ENCODE measurements at places on chromosomes 7 and 10.
A peak's percentile ranks its signal among the peaks of the same experiment; 100 is the strongest.

- no peak for DNase-seq
Observed at GRCh38 chr10:630581-631073, 58.8 kb downstream of the DIP2C start.

GRCh38 chr7:71507680-71508602 is 376.0 kb downstream of the GALNT17 start:
- peak; percentile 53 for DNase-seq

DNA sequence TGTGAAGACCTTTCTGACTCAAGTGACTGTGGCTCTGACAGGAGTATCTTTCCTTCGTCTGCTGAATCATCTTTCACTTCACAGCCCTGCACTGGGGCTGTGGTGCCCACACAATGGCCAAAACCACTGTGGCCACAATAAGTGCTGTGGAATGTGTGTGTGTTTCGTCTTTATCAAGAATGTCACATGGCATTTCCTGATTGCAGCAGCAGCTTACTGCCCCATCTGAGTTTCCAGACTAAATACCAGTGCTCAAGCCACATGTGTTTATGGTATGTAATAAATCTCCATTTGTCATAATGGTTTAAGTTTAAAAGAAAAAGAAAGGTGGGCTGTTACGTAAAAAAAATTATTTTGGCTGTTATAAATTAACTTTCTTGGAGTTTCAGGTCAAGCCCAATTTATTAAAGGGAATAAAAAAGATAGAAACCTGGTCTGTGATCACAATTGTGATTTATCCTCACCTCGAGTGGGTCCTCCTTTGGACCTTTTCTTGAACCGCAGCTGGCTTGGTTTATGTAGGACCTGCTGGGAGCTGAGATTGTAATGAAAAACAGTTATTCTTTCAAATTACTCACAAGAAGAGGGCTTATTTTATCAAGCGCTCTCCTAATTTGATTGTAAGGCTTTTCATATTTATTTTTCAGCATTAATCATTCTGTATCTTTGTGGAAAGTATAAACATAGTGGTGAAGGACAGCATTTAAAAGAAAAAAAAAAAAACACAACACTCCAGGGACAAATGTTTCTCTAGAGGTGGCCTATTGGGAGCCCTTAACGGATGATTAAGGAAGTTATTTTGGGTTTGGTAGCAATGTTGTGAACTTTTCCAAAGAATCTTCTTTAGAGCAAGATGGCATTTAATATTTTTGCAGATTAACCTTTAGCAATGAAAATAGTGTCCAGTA is 116.2 kb downstream of the LRMDA start:
- DNase-seq = peak; percentile 96

DNA sequence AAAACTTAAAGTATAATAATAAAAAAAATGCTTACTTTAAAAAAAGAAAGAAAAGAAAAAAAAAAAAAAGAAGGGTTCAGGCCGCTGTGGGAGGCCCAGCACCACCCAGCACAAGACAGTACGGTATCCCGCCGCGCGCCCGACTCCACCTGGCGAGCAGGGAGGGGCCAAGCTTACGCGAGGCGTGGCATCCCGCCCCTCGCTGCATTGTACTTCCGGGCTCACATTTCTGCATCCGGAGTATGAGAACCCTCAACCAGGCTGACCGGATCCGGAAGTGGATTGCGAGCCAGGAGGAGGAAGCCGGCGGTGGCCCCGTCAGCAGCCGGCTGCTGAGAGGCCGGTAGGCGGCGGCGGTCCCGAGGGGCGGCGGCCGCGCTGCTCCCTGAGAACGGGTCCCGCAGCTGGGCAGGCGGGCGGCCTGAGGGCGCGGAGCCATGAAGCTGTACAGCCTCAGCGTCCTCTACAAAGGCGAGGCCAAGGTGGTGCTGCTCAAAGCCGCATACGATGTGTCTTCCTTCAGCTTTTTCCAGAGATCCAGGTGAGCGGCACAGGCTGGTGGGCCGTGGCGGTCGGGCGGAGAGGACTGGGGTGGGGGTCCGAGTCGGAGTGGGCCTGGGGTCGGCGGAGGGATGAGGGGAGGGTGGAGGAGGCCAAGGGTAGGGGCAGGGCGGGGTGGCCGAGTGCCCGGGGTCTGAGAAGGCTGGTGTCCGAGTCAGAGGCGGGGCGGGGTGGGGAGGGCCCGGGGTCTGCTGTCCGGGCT is at the start of gene YKT6:
YKT6 (plus strand) TSS at position 280 of the 763 bp plus-strand sequence; CDS start at position 438, 158 bp downstream.
- DNase-seq = peak; percentile 96

DNA sequence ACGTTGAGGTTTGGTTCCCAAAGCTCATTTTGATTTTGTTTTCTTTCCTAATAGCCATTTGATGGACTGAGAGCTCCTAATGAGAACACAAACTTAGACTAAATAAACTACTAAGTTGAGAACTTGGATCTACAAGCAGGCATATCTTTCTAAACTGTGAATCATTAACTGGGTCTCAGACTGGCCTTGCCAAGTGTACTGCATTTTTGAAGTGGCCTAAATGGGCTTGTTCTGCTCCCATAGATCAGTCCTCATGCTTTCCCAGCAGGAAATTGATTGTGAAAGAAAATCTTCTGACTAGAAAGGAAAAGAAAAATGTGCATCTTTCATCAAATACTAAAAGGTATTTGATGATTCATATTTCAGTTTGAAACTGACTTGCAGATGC is 46.7 kb upstream of the RBM33 start:
- peak; percentile 10 for DNase-seq

GRCh38 chr10:112811741-112812551 is 138.1 kb upstream of the TCF7L2 start:
- DNase-seq = peak; percentile 96

GRCh38 chr10:74334221-74334620 is 183.2 kb downstream of the ADK start:
- peak; percentile 22 for DNase-seq

DNA sequence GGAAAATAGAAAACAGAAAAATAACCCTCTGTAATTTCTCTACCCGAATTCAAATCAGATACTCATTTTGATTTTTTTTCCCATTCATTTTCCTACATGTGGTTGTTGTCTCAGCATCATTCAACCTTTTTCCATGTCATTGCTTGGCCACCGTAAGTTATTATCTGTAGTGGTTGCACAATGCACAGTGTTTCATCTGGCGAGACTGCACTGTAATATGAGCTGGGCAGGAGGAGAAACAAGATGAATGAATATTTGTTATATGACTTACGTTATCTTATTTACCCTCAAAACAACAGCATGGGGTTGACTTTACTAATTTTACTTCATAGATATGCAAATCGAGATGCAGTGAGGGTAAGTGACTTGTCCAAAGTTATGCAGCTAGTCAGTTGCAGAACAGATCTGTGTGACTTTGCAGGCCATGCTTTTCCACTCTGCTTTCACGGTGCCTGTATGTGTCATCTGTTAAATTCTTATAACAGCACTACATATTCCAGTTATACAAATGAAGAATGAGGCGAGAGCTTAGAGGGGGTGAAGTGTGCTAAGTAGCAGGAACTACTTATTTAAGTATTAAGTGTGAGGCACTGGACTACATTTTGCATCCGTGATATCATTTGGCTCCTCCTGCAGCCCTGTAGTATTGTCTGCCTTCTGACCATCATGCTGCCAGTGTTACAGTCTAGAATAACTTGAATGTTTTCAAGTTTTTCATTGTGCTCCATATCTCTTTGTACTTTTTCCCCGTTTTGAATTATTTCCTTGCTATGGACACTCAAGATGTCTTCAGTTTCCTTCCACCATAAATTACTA is 56.7 kb downstream of the ZMYND11 start:
- DNase-seq = peak; percentile 21

GRCh38 chr10:10160821-10161312 is 856.8 kb upstream of the CELF2 start:
- DNase-seq = no peak

- DNase-seq = no peak
Observed at GRCh38 chr7:117399820-117400422, 27.4 kb downstream of the ASZ1 start.

GRCh38 chr10:99854860-99855259 is 72.4 kb downstream of the ABCC2 start:
- peak; percentile 66 for DNase-seq

Measured in fibroblast of skin of scalp (primary cell).